ENCODE measurements at places on chromosomes 11 and 22. TPM values are rescaled to one million over a fixed set of nuclear protein-coding genes. Genes with fewer than 3 reads are reported as not detected.

GRCh38 chr22:22228921-22229320 is 15.7 kb upstream of the VPREB1 start:
- DNase-seq: no peak

- DNase-seq: no peak
These were observed 588.2 kb downstream of the BRD1 start for GRCh38 chr22:49239264-49240015.

- no peak for DNase-seq
These were observed 3.6 kb downstream of the ALDH3B1 start for GRCh38 chr11:68013611-68014156.

- no peak for DNase-seq
These were observed 3.0 kb upstream of the SWAP70 start for GRCh38 chr11:9660886-9661285.

GRCh38 chr11:44620328-44620725 is 54.9 kb downstream of the CD82 start:
- DNase-seq: no peak

Gene ST14
- 75.5 TPM for total RNA-seq

Gene APOA4
- not detected for total RNA-seq

Gene ANO3
- total RNA-seq: not detected

Gene DAGLA
- total RNA-seq: 4.5 TPM

Gene CRACR2B
- 55.7 TPM for total RNA-seq

Gene APOA1
- not detected for total RNA-seq

Measured in epithelial cell of proximal tubule (primary cell).